ENCODE measurements at places on chromosomes 11 and 22. TPM values are rescaled to one million over a fixed set of nuclear protein-coding genes. Genes with fewer than 3 reads are reported as not detected.

Gene FIBIN
- not detected for total RNA-seq

Gene MRGPRE
- total RNA-seq: not detected

Gene MTMR3
- 19.2 TPM for total RNA-seq

Gene CHRM1
- total RNA-seq: not detected

Gene SYNGR1
- total RNA-seq: 0.58 TPM

Gene PKNOX2
- not detected for total RNA-seq

- peak overlapping the region; percentile 59 for H3K27ac ChIP-seq
- H3K36me3 ChIP-seq: peaks cover 23% of the 10 kb centered on the region
- no peak overlapping the region for H3K4me3 ChIP-seq
- H3K4me1 ChIP-seq: peaks cover 31% of the 10 kb centered on the region
- no peaks in the 10 kb centered on the region for H3K27me3 ChIP-seq
- peak; percentile 43 for DNase-seq
These were observed 9.9 kb downstream of the NARS2 start for GRCh38 chr11:78564490-78565467.

- no peak overlapping the region for H3K27ac ChIP-seq
- no peak for DNase-seq
- no peaks in the 10 kb centered on the region for H3K4me1 ChIP-seq
- no peaks in the 10 kb centered on the region for H3K36me3 ChIP-seq
These were observed 40.2 kb upstream of the SLC5A12 start for GRCh38 chr11:26762089-26762488.

DNA sequence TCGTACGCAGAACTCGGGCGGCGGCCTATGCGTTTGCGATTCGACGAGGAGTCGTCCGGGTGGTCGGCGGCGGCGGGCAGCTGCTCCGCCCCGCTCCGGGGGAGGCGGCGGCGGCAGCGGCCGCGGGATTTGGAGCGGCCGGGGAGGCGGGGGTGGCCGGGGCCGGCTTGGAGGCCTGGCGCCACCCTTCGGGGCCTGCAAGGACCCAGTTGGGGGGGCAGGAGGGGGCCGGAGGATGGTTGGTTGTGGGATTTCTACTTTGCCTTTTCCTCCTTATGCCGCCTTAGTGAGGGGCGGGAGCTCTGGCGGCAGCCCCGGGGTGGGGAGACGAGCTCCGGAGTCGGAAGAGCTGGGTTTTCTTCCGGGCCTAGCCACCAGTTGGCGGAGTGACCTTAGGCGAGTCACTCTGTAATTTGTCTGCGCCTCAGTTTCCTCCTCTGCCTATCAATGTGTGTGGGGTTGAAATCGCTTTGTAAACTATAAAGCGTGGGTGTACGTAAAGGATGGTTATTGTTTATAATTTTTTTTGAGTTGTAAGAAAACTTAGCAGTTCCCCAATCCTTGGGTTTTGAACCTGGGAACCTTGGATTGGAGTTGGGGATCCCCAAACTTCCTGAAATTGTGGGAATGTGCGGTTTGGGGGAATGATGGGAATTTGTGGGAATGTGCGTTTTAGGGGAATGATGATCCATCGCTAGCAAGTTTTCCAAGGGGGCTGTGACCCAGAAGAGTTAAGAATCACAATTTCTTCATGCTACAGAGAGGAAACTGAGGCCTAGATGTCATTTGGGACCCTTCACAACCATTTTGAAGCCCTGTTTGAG is 679 bp downstream of the TUG1 start:
- peak overlapping the region; percentile 83 for H3K27ac ChIP-seq
- peak; percentile 62 for DNase-seq
- H3K36me3 ChIP-seq: peaks cover 86% of the 10 kb centered on the region
- no peaks in the 10 kb centered on the region for H3K27me3 ChIP-seq
- peak overlapping the region; percentile 90 for H3K4me3 ChIP-seq

- peak overlapping the region; percentile 81 for H3K4me3 ChIP-seq
- H3K27ac ChIP-seq: peak overlapping the region; percentile 49
- H3K27me3 ChIP-seq: no peaks in the 10 kb centered on the region
- peak; percentile 71 for DNase-seq
These were observed 8.2 kb downstream of the CBX7 start for GRCh38 chr22:39144101-39144767.

DNA sequence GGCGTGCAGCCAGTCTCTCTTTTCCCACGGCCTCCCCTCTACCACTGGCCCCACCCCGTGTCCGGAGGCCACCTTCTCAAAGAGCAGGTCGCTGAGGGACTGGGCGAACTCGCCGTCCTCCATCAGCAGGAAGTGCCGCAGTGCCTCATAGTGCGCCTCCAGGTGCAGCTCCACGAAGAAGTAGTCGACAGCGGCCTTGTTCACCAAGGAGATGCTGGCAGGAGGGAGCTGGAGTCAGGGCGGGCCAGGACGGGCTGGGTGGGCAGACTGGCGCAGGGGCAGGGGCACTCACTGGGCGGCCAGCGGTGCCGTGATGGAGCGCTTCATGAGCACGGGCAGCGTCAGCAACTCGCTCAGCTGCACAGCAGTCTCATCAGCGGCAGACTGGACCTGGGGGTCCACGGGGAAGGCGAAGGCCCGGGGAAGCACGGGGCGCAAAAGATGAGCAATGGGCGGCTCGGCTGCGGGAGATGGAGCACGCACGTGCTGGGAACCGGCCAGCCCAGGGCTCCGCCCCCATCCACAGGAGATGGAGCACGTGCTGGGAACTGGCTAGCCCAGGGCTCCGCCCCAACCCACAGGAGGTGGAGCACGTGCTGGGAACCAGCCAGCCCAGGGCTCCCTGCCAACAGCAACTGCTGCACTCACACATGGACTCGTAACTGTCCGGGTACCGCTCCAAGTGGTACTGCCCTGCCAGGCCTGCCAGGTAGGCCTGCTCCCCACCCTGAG is 18.4 kb downstream of the SELENOO start:
- H3K27me3 ChIP-seq: no peaks in the 10 kb centered on the region
- DNase-seq: no peak
- no peaks in the 10 kb centered on the region for H3K4me1 ChIP-seq
- no peak overlapping the region for H3K27ac ChIP-seq

GRCh38 chr11:64529559-64530520 is 61.2 kb upstream of the SLC22A12 start:
- no peak overlapping the region for H3K27ac ChIP-seq
- no peaks in the 10 kb centered on the region for H3K36me3 ChIP-seq
- peaks cover 28% of the 10 kb centered on the region for H3K27me3 ChIP-seq
- H3K4me3 ChIP-seq: no peak overlapping the region

DNA sequence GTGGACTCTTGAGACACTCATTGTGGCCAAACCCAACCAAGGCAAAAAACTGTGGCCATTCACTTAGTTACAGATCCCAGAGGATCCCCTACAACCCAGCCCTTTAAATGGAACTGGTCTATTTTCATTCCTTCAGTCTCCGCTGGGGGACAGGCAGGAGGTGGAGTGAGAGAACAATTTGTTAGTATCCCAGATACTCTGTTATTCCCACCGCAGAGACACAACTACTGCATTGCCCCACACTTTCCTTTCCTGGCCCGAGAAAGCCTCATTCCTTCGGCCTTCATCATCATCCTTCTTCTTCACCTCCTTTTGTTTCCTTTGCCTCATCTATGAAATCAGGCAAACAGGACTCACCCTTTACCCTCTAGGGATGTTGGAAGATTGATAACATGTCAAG is 191.1 kb downstream of the NTM start:
- H3K4me1 ChIP-seq: no peaks in the 10 kb centered on the region
- DNase-seq: no peak
- H3K4me3 ChIP-seq: no peak overlapping the region

DNA sequence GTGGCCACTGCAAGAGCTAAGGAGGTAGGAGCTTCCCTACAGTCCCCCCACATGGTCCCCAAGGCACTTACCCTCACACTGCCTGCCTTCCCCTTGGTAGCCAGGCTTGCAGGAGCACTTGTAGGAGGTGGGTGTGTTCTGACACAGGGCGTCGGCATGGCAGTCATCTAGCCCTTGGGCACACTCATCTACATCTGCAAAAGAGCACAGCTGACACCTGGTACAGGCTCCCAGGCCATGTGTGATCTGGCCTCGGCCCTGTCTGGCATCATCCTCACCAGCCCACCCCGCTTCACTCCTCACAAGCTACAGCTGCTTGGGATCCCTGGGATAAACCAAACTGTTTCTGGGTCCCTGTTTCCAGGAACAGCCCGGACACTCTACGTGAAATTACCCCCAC is 1.8 kb downstream of the SCUBE2 start:
- no peak overlapping the region for H3K27ac ChIP-seq
- H3K36me3 ChIP-seq: no peaks in the 10 kb centered on the region
- no peaks in the 10 kb centered on the region for H3K4me1 ChIP-seq
- H3K27me3 ChIP-seq: peaks cover 47% of the 10 kb centered on the region

GRCh38 chr11:76115555-76115954 is 90.7 kb downstream of the WNT11 start:
- no peaks in the 10 kb centered on the region for H3K4me1 ChIP-seq
- no peaks in the 10 kb centered on the region for H3K27me3 ChIP-seq
- no peak overlapping the region for H3K27ac ChIP-seq
- H3K36me3 ChIP-seq: peaks cover 11% of the 10 kb centered on the region
- DNase-seq: no peak

DNA sequence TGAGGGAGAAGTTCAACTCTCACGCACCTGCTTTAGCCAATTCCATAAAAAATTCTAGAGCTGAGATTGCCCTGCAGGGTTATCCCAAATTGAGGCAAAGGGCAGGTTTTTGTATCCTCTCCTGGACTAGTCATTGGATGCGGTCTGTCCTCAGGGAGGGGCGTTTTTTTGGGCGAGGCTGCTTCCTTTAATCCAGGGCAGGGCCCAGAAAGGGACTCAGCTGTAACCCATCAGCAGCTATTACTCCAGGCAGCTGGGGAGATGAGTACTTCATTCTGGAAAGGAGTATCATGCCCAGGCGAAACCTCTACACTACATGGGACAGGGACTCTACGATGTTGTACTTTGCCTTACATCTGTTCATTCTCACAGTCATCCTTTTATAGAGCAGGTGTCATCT is 103.3 kb downstream of the SCN3B start:
- no peak overlapping the region for H3K27ac ChIP-seq
- peaks cover 10% of the 10 kb centered on the region for H3K4me1 ChIP-seq
- H3K27me3 ChIP-seq: peaks cover 2% of the 10 kb centered on the region
- DNase-seq: no peak
- H3K4me3 ChIP-seq: no peak overlapping the region

DNA sequence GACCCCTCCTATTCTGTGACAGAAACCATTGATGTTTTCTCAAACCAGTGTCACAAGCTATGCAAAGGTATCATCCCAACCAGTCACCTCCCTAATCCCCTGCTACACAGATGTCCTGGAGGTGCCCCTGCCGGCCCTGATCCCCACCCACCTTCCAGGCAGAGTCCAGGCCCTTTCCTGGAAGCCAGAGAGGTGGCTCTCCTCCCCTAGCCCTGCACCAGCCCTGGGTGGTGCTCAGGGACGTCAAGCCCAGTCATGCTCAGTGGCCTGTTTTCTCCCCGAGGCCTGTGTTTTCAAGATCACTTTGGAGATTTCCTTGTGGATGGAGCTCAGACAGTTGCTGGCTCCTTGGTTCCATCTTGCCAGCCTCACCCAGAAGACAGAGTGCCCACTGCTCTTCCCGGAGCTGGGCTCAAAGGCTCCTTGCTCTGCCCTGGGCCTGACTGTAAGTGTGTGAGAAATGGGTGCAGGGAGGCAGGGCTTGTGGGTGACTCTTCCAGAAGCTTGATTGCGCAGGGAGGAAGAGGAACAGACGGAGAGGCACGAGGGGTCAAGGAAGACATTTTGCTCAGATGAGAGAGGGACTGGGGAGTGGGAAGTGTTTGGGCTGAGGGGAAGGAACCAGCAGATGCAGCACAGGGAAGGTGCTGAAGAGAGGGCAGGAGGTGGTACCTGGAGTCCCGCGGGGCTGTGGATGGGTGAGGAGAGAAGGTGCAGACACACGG is 11.3 kb downstream of the P2RY6 start:
- no peak for DNase-seq
- H3K36me3 ChIP-seq: no peaks in the 10 kb centered on the region
- no peak overlapping the region for H3K4me3 ChIP-seq
- no peaks in the 10 kb centered on the region for H3K4me1 ChIP-seq
- H3K27me3 ChIP-seq: no peaks in the 10 kb centered on the region
